ENCODE measurements at places on chromosomes 1 and 21. TPM values are rescaled to one million over a fixed set of nuclear protein-coding genes. Genes with fewer than 3 reads are reported as not detected.

- DNase-seq: peak; percentile 91
Observed at GRCh38 chr1:151047591-151047924, at the start of gene C1orf56. Gene C1orf56, plus strand, starts transcription at chr1:151047751. Its CDS starts 97 bp downstream, at chr1:151047848.

GRCh38 chr21:46128106-46128932 lies 27.1 kb downstream of the FTCD start:
- DNase-seq: no peak

DNA sequence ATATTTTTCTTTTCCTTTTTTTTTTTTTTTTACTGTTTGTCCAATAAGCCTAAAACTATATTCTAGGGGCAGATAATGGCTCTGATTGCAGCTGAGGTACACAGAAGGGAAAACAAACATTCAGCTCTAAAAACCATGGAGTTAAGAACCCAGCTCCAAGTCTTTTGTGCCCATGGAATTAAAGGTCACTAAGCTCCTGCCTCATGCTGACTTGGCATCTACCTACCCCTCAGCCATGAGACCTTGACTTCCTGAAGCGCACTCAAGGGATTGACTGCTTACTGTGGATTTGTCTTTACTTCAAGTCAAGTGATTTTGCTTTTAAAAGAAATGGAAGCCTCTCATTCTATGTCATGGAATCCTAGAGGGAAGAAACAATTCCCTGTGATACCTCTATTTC lies 192.3 kb downstream of the AMY1C start:
- no peak for DNase-seq

PROK1 gene
- 0.34 TPM for total RNA-seq

DNA sequence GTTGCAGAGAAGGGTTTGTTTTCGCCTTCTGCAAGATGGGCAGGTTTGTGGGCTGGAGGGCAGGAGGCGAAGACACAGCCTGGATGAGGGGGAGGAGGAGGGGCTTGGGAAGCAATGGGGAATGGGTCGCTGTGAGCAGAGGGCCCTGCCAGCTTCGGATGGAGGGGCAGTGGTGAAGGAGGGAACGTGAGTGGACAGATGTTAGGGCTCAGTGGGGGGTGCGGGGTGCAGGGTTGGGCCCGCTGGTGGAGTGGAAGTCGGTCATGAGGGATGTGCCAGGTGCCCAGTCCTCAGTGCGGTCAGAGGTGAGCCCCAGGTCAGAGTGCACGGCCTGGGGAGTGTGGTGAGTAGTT lies 55.5 kb upstream of the ABCG1 start:
- peak; percentile 83 for DNase-seq

FAM163A gene
- not detected for total RNA-seq

LCK gene
- 2.2 TPM for total RNA-seq

DNA sequence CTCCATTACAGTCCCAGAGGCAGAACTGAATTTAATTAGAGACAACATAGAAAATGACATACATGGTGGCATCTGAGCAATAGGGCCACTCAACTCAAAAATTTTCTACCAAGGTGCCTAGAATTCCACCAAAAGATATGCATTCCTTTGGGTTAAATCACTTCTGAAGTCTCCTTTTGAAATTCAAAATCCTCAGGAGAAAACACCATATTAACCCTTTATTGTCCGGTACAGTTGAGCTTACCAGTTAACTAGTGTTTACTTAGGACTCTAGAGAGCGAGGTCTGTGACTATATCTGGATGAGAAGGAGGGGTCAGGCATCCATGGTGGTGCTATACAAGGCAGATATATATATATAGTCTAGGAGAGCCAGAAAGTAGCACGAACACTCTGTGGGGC lies 355.6 kb upstream of the CAMK1G start:
- no peak for DNase-seq

CYP4Z1 gene
- 2.9 TPM for total RNA-seq

GRCh38 chr1:235069577-235070563 lies 58.8 kb downstream of the TOMM20 start:
- DNase-seq: peak; percentile 93

ALDH4A1 gene
- 20.6 TPM for total RNA-seq

MTF1 gene
- total RNA-seq: 8.4 TPM

DNA sequence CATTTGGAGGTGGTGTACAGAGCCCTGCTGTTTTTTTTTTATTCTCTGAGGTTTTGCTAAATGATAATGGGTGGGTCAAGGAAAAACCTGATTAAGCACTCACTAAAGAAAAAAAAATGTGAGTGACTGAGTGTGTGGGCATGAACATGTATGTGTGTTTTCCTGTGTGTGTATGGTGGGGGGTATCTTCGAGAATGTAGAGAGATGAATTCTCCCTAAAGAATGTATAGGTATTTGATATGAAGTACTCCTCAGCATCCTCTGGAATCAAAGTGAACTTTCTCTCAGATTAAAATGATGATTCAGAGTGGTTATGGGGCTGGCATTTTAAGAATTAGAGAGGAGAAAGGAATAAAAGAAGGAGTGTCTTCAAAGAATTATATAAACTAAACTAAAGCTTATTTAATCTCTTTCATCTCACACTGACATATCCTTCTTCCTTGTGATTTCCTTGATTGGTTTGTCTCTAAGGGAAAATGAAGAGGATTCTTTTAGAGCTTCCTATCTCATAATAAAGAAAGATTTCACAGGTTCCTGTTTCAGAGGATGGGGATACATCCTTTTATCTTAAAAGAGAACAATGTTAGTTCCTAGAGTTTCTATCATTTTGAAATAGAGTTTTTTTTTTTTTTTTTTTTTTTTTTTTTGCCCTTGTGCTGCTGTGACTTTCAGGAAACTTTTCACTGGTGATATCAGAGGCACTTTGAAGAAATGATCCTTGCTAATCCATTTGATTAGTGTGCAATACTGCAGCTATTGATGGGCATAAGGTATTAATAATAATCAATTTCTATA lies 23.9 kb downstream of the S1PR1 start:
- DNase-seq: no peak

NSUN4 gene
- 21.6 TPM for total RNA-seq

SPRR1B gene
- 94.9 TPM for total RNA-seq

- no peak for DNase-seq
Observed at GRCh38 chr1:156992215-156992614, 53.3 kb downstream of the ARHGEF11 start.

- no peak for DNase-seq
Observed at GRCh38 chr1:831522-831921, 92.2 kb upstream of the SAMD11 start.

- DNase-seq: no peak
Observed at GRCh38 chr21:43797415-43797814, 8.0 kb downstream of the RRP1 start.

DNA sequence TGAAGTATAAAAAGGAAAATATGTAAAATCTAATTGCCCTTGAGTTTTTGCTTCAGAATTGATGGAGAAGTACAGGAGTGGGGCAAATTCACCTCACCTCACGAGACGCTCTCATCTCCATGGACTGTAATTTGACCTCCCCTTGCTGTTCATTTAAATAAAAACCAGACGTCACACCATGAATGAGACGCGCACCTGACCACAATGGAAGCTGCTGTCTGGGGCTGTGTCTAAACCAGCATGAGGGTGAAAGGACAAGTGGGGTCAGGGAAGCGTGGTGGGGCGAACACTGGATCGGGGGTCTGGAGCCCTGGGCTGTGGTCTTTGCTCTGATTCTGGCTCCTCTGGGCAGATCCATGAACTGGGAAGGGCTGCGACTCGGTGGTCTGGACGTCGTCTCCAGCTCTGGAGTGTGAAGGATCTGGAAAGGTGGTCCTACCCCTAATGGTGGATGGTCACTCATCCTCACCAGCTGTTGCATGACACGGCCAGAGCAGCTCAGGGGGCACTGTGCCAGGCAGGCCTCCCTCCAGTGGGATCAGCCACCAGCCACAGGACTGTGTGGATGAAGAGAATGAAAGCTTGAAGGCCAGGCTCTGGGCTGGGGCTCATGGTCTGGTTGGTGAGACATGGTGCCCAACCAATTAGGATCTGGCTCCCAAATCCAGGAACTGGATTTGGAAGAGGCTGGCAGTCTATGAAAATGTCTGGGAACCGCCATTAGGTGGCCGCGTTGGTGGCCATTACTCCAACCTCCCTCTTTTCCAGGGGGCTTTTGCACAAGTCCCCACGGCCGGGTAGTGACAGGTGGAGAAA lies 728.6 kb downstream of the PTPRU start:
- DNase-seq: no peak

CLCC1 gene
- total RNA-seq: 11.8 TPM

- no peak for DNase-seq
Observed at GRCh38 chr1:88230126-88230525, 453.9 kb upstream of the PKN2 start.

OMA1 gene
- 16.3 TPM for total RNA-seq

IER5 gene
- 53.4 TPM for total RNA-seq

OXCT2 gene
- total RNA-seq: 6.6 TPM

DNA sequence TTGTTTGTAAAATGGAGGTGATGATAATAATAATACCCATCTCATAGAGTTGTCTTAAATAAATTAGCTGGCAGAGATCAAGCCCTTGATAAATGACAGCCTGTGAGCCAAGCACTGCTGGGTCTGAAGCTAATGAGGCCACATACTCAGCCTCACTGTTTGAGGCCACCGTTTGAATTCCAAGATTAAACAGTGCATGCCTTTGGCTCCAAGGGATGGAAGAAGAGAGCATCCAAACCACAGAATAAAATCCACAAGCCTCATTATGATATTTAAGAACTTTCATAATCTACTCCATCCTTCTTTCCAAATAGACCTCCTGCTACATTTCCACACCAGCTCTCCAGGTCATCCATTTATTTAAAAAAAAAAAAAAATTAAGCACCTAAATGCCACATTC lies 29.0 kb downstream of the TGFBR3 start:
- DNase-seq: no peak

GRCh38 chr21:28224191-28224726 lies 768.4 kb downstream of the LTN1 start:
- DNase-seq: no peak

LHX8 gene
- total RNA-seq: not detected

GRCh38 chr1:248847956-248848561 lies 10.0 kb downstream of the ZNF672 start:
- no peak for DNase-seq

GRCh38 chr1:85374160-85374559 lies 90.8 kb downstream of the DDAH1 start:
- no peak for DNase-seq

RGS8 gene
- not detected for total RNA-seq

DNA sequence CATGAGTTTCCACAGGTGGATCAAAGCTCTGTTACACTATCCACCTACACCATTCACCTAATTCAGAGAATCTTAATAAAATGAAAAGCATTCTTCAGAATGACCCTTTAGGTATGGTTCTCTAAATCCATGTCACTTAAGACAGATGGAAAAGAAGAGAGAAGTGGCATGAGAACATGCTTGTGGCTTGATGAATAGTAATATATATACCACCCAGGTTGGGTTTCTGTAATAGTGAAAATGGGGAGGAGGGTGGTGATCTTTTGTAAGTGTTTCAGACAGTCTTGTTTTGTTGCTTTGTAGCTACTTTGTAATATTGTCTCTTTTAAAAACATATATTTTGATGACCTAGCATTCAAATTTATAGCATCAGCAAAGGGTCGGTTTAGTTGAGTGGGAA lies 469.8 kb downstream of the USP25 start:
- no peak for DNase-seq

DNA sequence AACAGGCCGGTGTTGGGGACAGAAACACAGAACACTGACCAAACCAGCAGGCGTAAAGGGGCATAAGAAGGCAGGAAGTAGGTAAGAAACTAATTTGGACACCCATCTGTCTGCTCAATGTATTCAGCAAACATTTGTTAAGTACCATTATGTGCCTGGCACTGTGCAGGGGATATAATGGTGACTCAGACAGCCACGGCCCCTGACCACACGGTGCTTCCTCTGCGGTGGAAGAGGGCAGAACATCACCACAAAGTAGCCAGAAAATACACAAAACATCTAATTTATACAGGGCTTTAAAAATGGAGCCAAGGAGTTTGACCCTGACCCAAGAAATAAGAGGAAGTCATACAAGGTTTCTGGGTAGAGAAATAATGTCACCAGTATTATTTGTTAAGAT lies 12.9 kb downstream of the DNAJC11 start:
- DNase-seq: no peak

DNA sequence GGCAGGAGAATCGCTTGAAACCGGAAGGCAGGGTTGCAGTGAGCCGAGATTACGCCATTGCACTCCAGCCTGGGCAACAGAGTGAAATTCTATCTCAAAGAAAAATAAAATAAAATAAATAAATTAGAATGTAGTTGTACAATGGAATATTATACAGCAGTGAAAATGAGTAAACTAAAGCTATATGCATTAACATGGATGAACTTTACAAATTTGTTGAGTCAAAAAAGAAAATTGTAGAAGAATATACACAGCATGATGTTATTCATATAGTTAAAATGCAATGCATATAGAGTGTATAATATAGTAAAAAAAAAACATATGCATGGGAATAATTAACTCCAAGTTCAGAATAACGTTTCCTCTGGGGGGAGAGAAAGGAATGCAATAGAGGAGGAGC lies 11.0 kb upstream of the NAV1 start:
- DNase-seq: no peak

WASF2 gene
- 76.6 TPM for total RNA-seq
